ENCODE measurements at places on chromosomes 7 and 10. TPM values are rescaled to one million over a fixed set of nuclear protein-coding genes. Genes with fewer than 3 reads are reported as not detected.

EGR2 gene
- total RNA-seq: not detected

IGF2BP3 gene
- total RNA-seq: 49.3 TPM

SYT15 gene
- total RNA-seq: 0.14 TPM

TMEM229A gene
- total RNA-seq: not detected

- DNase-seq: no peak
Observed at GRCh38 chr10:36118314-36118713, 476.2 kb upstream of the FZD8 start.

- DNase-seq: peak; percentile 66
Observed at GRCh38 chr7:68706291-68706690, 892.0 kb upstream of the AUTS2 start.

DNA sequence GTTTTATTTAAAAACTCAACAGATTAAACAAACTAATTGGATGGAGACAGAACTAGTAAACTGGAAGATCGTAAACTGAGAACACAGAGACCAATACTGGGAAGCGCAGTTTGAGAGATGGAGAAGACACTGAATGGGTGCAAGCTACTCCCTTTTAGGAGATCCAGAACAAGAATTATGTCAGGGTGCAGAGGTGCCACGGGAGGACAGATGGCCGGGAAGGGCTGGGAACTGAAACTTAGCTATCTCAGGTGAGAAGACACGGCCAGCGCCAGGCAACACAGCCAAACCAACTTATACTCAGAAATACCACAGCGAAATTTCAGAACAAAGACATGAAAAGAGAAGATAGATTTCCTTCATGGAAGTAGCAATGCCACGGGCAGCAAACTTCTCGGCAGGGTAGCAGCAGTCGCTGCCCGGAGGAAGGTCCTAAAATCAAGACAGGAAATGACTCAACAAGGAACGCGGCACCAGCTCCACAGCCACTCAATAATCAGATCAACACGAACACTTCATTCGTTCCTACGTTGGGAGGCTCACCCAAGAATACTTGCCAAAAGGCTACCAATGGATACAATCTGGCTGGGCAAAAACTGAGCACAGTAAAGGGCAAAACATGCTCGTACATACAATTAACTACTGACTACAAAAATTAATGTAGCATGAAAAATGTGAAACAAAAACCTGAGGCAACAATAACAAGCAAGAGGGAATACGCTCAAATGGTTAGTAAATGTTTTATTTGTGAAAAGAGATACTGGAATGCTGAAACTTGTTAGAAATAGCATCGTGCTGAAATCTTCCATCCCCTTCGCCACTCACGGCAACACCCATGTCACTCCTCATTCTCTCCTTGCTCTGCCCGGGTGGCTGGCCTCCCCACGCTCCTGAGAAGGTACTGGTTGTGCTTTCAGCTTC is 2.2 kb upstream of the LRRC27 start:
- peak; percentile 55 for DNase-seq

- DNase-seq: no peak
Observed at GRCh38 chr10:132373241-132373955, 23.6 kb upstream of the PWWP2B start.

DNA sequence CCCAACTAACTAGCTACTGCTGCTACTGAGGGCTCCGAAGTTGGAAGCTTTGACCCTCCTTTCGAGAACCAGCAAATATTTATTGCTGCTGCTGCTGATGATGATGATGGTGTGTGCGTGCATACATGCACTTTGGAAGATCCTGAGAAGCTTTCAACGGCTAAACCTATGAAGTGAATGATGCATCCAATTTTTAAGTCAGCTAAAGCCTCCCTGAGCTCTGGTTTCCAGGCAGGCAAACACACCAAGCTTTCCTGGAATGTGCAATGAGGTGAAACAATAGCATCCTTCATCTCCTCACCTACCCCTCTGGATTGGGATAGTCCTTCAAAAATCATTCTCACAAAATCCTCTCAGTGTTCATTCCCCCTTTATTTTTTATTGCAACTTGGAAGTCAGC is 13.9 kb downstream of the MACC1 start:
- DNase-seq: no peak

- DNase-seq: no peak
Observed at GRCh38 chr7:158885624-158886023, 29.3 kb downstream of the DYNC2I1 start.

DNA sequence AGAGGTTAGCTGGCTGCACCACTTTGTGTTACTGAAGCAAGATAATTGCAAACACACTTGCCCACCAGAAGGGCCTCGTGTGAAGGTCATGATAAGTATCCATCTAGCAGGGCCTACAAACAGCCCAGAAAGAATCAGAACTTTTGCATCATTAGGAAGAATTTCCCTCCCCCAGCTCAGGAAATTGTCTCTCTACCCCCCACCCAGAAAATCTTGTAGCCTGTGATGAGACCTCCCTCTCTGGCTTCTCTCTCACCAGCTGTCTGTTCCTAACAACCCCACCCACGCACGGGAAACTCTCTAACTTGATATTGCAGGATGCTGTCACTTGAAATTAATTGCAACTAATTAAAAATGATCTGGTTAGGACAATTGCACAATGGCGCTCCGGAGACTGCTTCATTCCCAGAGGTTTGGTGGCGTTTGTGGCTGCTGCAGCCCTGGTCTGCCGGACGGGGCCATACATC is 34.5 kb downstream of the ZNF503 start:
- DNase-seq: no peak

DNA sequence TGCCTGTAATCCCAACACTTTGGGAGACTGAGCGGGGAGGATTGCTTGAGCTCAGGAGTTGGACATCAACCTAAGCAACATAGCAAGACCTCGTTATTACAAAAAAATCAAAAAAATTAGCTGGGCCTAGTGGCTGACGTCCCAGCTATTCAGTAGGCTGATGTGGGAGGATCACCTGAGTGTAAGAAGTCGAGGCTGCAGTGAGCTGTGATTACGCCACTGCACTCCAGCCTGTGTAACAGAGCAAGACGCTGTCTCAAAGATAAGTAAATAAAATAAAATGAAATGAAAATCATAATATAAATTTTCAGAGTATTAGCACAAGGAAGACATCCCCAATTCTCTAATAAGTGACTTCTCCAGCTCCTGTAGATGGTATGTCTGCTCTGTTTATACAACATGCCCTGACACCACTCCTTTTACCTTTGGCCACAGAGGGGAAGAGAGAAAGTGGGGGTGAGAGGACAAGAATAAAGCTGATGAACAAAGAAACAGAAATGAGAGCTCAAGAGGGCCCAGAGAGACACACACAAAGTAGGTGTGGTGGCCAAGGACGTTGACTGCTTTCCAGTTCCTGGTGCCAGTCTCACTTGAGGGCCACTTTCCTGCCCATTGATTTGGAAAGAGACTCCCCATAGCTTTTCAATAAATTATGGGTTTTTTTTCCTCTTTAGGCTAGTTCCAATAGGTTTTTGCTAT is 62.9 kb downstream of the PTTG1IP2 start:
- DNase-seq: no peak

DNA sequence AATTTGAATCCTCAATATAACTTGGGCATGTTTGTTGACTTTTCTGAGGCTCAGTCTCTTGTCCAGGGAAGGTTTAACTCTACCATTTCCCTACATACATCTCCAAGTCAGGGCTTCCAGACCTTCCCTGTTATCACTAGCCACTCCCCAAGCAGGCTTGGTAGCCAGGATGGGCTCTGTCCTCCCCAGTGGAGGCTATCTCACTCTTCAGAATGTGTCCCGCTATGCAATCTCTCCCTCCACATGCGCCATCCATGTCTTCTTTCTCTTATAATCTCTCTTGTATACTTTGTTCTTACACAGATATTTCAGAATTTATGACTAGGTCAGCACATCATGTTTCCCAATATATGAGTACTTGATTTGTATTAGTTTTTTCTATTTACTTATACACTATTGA is 310.4 kb downstream of the HGF start:
- no peak for DNase-seq

GRCh38 chr7:70698219-70698832 is 433.6 kb upstream of the GALNT17 start:
- DNase-seq: peak; percentile 22

DNA sequence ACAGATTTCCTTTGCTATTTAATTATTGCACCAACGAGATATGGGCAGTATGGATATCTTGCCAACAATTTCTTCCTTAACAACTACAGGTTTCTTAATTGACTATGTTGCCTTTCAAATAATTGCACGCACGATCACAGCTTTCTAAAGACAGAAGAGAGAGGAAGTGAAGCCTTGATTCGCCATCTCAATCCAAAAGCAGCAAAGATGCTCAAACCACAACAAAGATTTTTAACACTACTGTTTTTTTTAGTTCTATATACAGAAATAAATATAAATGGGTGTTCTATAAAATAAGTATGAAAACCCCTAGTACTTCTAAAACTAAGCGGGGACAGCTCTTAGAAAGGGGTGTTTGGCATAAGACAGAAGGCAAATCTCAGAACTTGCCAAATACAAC is 251.3 kb downstream of the SFMBT2 start:
- DNase-seq: no peak

- no peak for DNase-seq
Observed at GRCh38 chr10:131678613-131679012, 222.2 kb upstream of the PPP2R2D start.

GRCh38 chr7:3585826-3586225 is 284.8 kb downstream of the SDK1 start:
- no peak for DNase-seq

DNA sequence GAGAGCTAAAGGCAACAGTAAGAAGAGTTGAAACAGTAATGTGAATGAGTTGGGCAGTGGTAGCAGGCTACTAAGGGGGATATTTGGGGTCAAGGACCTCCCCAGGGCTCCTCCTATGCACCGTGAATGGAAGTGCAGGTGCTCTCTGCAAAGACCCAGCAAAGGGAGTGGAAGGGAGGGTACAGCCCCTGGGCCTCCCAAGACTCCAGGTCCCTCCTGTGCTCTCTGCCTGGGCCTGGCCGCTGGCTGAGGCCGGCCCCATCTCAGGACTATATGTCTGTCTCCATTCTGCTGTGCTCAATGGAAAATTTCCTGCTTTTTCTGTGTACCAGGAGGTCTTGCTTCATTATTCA is 372.1 kb upstream of the MKI67 start:
- no peak for DNase-seq

DNA sequence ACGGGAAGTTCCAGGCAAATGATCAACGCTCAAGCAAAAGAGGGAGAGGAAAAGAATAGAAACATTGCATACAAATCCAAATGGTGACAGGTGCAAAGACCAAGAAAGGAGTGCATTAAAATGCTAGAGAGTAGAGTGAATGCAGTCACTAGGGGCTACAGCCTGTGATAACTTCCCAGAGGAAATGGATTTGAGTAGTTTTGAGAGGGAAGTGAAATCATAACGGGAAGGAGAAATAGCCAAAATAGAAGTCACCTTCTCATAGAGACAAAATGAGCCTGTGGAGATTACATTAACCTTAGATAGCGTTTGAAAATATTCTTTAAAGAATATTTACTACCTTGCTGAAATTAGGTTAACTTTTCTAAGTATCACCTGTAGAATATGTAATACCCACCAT is 26.5 kb downstream of the NUP42 start:
- DNase-seq: no peak

Measured in epithelial cell of proximal tubule (primary cell).